ENCODE measurements at places on chromosomes 4 and X.

GRCh38 chrX:45873781-45874180 lies 671.4 kb downstream of the ZNF674 start:
- peak; percentile 12 for DNase-seq

DNA sequence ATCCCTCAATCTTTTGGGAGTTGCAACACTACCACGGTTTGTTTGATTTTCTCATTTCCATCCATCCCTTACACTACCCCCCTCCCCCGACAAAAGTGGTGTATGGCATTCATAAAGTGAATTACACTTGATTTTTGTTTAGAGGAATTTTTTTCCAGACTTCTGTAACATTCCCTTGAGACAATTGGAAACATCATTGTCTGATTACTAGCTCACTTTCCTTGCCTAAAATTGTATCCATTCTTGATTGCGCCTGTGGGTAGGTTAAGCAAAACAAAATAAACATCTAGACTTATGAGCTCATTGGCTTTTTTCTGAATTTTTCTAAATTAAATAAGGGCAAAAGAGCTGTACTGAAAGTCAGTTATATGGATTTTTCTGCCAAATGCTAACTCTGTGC lies 3.5 kb downstream of the GPC3 start:
- no peak for DNase-seq

GRCh38 chr4:87476934-87477333 lies 52.2 kb downstream of the SPARCL1 start:
- no peak for DNase-seq

DNA sequence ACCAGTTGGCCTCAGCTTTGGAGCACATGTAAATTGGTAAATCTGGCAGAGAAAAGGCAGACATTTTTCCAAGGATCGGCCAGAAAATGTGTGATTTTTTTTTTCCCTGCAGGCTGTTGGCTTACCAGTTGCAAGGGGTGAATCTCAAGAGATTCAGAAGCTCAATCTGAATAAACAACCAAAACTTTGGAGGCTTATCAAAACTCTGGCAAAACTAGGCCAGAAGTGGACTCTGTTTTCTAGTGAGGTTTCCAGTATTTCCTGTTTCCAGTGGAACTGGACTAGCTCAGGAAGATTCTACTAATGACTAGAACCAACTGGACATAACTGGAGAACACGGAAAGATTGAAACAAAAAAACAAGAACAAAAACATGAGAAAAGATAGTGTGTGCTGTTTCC lies 191.3 kb downstream of the SMIM20 start:
- DNase-seq, result no peak

GRCh38 chr4:102447413-102447812 lies 53.7 kb upstream of the NFKB1 start:
- DNase-seq, result no peak

- no peak for DNase-seq
Observed at GRCh38 chr4:13262816-13263215, 221.3 kb downstream of the RAB28 start.

GRCh38 chr4:89253311-89253710 lies 54.3 kb downstream of the GPRIN3 start:
- no peak for DNase-seq

DNA sequence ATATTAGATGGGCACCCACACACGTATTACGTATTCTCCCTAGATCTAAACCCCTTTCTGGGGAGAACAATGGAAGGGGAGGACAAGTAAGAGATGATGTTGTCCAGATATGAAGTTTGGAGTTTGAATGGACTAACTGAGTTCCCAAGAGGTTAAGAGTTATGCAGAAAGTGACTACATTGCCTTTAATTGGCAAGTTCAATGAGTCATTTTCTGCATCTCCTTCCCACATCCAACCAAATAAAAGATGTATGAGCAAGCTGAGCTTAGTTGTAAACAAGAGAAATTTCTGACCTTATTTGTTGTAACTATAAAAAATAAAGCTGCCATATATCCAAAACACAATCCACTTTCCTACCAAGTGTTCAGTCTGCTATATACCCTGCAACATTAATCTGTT lies 50.5 kb downstream of the TIGD2 start:
- DNase-seq, result no peak

DNA sequence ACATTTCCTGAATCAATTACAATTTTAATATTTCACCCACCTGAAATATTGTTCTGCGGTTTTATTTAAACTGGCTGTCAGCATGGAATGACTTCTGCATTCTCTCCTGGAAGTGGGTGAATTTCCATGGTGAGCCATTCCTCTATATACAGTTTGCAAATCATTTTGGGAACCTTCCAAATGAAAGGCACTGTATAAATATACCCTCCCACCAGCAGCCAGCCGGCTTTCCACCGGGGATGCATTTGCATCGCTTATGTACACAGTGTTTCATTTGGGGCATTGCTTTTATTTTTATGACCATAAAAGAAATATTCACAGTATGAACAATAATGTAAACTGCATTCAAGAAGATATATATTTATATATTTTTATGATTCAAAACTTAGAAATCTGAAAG lies 4.7 kb upstream of the IL1RAPL1 start:
- no peak for DNase-seq

- DNase-seq, result no peak
Observed at GRCh38 chr4:172073590-172073989, 260.4 kb downstream of the GALNTL6 start.

DNA sequence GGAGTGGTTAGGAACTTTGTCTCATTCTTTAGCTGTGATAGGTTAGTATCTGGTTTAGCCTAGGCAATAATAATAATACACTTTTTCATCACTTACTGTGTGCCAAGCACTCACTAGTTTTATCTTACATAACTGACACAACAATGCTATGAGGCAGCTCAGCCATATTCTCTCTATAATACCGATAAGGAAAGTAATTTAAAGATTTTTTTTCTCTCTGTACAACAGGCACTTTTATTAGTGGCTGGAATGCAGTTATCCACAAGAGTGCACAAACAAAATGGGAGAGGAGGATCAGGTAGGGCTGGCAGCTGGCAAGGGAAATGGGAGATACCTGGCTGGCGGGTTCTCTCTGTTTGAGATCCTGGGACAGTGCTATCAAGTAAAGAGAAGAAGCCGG lies 7.6 kb downstream of the RELL1 start:
- DNase-seq, result no peak

DNA sequence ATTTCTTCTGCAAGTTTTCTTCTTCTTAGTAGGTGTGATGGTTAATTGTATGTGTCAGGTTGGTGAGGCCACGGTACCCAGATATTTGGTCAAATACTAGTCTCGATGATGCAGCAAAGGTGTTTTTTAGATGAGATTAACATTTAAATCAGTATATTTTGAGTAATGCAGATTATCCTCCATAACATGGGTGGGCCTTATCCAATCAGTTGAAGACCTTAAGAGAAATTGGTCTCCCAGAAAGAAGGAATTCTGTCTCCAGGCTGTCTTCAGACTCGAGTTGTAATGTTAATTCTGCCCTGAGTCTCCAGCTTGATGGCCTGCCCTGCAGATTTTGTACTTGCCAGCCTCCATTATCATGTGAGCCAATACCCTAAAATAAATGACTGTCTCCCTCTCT lies 122.5 kb upstream of the TSPAN5 start:
- no peak for DNase-seq

DNA sequence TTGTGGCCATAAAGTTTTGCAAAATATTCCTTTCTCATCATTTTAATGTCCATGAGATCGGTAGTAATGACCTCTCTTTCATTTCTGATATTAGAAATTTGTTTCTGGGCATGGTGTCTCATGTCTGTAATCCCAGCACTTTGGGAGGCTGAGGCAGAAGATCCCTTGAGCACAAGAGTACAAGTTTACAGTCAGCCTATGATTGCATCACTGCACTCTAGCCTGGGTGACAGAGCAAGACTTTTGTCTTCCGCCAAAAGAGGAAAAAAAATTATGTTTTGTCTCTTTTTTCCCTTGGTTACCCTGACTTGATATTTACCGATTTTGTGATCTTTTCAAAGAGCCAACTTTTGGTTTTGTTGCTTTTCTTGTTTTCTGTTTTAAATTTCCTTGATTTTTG lies 10.8 kb upstream of the NKAP start:
- no peak for DNase-seq

DNA sequence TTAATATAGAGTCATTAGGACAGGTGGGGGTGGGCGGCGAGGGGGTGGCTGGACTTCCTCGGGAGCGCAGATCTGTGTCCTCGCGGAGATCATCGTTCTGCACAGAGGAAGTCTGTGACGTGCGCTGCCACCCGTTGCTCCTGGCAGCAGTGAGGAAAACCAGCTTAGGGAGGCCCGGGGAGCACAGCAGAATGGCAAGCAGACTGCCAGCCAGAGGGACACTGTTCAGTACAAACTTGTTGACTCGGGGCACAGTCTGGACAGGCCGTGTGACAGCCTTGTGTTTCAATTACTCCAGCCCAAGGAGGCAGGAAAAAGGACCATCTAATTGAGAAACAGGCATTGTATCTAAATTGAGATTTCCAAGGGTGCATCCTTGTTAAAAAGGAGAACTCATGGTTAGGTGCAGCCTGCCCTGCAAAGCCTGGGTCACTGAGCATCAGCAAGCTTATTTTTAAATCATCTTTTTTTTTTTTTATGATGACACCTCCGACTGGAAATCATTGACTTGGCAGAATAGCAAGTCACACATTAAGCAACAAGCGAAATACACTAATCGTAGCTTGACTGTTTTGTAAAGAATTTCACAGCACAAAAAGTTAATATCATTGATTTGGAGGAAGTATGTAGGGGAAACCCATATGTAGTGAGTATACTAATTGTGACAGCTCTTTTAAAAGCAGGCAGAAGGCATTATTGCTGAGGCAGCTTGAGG lies 512.0 kb upstream of the FAT1 start:
- no peak for DNase-seq

DNA sequence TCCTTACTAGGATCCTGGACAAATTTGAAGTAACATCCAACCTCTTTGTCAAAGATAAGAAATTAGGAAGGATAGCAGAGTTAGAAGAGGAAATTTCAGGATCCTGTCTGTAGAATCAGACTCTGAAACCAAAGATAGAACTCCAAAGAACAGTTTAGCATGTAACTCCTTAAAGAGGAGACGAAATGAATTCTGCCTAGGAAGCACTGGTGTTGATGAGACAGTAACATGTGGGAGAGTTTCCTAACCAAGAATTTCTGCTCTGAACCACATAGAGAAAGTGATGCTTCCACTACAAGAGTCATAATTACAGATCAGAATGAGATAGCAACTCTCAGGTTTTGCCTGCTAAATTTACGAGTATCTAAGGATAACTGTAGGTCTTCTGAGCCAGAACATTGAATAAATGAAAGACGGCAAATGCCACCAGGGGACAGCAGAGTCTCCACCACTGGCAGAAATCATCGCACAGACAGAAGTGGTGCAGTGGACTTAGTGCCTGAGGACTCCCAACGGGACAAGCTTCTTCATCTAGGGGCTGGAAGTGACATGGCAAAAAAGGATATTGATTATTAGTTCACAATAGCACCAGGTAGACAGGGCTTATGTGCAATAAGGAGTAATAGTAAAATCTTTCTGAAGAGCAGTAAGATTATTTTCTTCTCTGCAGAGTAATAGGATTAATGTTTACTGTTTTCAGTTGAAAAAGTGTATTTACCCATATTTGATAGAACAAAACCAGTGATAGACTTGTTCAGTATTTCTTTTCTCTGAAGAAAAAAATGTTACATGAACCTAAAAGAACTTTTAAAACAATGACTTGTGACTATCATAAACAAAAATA lies 6.7 kb upstream of the PPID start:
- no peak for DNase-seq

DNA sequence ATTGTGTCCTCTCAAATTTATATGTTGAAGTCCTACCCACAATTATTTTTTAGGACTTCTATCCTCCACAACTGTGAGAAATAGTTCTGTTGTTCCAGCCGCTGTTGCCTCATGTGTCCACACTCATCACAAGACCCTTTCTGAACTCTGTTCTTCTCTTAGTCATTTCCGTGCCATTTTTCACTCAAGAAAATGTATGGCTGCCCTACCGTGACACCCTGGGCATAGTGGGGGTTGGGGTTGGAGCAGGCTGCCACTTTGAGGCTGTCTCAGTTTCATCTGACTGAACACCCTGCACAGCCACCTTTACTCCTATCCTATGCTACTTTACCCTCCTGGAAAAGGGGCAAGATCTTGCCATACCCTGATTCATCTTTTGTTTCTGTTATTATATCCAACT lies 319.1 kb downstream of the TENM3 start:
- no peak for DNase-seq

- DNase-seq, result no peak
Observed at GRCh38 chr4:68388347-68388865, 38.5 kb upstream of the YTHDC1 start.

GRCh38 chr4:71974681-71975080 lies 57.1 kb upstream of the NPFFR2 start:
- DNase-seq, result no peak

DNA sequence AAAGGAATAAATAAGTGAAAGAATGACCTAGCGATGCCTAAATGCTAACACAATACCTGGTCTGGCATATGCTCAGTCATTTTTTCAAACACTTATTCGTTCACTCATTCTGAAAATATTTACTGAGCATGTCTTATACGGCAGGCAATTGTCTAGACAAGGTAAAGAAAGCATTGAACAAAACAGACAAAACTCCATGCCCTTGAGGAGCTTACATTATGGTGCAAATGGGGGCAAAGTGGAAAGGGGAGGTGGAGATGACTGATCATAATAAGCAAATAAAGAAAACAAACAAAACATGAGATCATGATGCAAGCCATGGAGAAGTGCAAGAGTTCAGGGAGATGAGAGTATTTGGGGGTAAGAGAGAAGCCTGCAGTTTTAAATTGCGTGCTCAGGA lies 334.6 kb upstream of the PPARGC1A start:
- DNase-seq, result no peak

- no peak for DNase-seq
Observed at GRCh38 chrX:68534691-68535090, 35.8 kb downstream of the YIPF6 start.

GRCh38 chrX:105101378-105101777 lies 119.1 kb downstream of the TEX13A start:
- DNase-seq, result no peak
